NCI-H2029 treated with DMSO at 0.1 percent for 48 hours (cell line): ENCODE measurements at places on chromosomes 2 and 18.

GRCh38 chr2:199216253-199216652, 241.5 kb downstream of the SATB2 start:
- no peak for DNase-seq

DNA sequence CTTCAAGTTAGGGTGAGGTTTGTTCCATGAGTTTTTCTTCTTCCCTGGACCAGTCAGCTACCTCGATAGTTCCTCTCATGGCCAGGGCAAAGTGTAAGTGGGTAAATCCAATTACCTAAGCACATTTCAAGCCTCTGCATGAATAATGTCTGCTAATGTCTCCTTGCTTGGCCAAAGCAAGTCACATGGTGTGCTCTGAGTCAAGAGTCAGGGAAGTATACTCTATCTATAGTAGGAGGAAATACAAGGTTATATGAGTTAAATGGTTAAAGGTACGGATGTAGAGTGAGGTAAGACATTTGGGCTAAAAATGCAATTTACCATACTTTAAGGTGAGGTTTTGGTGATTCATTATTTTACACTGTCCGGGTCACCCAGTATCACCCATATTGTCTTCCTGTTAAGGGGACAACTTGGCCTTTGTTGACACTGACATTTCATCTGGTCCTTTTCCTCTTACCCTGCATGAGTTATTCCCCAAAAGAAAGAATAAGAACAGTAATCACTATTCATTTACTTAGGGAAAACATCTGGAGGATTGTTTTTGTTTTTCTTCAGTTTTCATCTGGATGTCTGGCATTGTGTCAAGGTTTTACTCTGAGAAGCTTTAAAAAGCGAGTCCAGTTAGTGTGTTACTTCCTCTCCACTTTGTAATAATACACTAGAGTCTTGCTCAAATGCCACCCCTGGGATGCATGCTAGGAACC, 405.5 kb downstream of the RND3 start:
- no peak for DNase-seq

DNA sequence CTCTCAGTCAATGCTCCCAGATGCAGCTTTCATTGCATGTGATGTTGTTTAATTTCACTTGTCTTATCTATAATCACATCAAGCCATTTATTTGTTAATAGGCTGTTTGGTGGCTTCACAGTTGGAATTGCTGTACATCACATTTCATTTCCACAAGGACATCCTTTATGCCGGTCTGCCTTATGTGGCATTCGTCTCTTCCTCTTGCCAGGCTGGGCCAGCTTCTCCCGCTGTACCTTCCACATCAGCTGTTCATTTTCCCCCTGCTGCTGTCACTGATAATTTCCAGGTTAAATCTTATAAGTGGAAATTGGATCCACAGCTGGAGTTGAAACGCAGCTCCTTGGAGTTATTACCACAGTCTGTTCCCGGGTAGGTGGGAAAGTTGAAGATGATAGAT, 110.6 kb downstream of the DPP10 start:
- no peak for DNase-seq

GRCh38 chr18:5914951-5915350, 19.6 kb upstream of the TMEM200C start:
- DNase-seq, result no peak
